ENCODE measurements at places on chromosomes 2 and 18. TPM values are rescaled to one million over a fixed set of nuclear protein-coding genes. Genes with fewer than 3 reads are reported as not detected.

DNA sequence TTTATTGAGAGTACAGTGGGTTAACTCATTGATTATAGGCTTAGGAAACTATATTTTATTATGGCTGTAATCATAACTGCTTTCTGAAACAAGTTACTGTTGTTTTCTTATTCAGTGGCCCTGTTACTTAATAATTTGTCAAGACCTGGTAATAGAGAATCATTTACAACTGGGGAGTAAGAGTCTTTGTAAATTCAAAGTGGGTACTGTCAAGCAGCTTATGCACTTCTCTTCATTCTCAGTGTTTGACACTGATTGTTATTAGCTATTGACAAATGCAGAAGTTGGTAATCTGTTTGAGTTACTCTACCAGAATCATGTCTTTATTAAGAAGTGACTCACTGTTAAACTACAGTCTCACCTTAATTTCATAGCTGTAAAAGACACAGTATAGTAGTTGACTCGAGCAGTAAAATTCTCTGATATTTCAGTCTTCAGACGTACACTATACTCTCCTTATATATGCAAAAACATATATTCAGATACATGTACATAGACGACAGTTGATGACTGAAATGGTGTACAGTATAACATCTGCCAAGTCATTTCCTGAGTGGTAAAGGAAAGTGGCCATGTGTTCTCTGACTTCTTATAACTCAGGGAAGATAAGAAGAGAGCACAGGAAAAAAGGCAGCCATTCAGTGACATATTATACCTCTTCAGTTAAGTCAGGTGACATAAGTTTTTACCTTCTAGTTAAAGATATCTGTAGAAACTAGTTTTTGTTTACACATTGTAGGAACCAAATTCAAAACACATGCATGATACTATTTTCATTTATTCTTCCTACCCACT, 36.0 kb upstream of the TTC27 start:
- no peaks in the 10 kb centered on the region for H3K36me3 ChIP-seq
- H3K4me3 ChIP-seq = no peak overlapping the region
- no peaks in the 10 kb centered on the region for H3K4me1 ChIP-seq
- no peaks in the 10 kb centered on the region for H3K27me3 ChIP-seq
- DNase-seq = no peak
- no peak overlapping the region for H3K27ac ChIP-seq

DNA sequence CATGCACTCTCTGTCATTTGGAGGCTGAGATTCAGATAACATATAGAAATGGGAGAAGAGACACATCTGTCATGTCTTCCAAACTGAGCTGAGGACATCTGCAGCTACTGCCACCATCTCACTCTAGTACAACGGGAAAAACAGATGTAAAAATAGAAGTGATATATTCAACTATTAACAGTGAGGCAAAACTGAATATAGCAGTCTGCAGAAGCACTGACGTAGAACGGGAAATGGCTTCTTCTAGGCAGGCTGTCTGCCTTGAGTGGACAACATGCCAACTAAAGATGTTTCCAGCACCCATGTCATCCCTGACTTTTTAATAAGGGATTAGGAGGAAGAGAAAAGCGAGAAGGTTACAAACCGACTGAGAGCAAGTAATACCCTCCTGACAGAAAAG, 51.6 kb downstream of the MRPL33 start:
- peaks cover 5% of the 10 kb centered on the region for H3K36me3 ChIP-seq
- no peaks in the 10 kb centered on the region for H3K4me1 ChIP-seq
- H3K27me3 ChIP-seq = no peaks in the 10 kb centered on the region
- DNase-seq = no peak
- no peak overlapping the region for H3K4me3 ChIP-seq
- H3K27ac ChIP-seq = no peak overlapping the region

DNA sequence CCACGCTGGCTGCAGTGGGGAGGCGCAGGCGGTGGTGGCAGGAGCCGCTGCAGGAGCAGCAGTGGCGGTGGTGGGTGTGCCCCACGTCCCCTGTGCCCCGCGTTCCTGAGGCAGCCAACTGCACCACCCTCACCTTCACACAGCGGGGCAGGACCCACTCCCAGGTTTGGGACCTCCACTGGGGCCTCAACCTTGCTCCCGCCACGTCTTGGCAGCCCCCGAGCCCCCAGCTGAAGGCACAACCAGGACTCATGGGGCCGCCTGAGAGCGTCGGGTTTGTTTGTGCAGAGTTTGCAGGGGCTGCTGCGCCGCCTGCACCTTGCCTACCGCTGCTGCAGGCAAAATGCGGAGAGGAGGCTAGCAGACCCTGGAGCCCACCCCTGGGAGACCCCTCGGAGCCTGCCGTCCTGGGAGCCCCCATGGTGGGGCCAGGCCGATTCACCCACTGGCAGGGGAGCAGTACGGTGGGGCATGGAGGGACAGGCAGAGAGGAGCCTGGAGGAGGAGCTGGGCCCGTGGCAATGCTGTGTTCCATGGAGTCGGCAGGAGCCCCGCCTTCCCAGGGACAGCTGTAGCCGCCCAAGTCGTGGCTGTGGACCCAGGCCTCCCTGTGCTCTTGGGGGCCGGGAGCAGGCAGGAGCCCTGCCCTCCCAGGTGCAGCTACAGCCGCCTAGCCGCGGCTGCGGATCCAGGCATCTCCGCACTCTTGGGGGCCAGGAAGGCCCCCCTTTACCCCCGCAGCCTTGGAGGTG, 14.7 kb upstream of the EML6 start:
- H3K36me3 ChIP-seq = no peaks in the 10 kb centered on the region
- no peaks in the 10 kb centered on the region for H3K27me3 ChIP-seq
- H3K4me1 ChIP-seq = no peaks in the 10 kb centered on the region

The ANKRD36B gene
- 34.0 TPM for total RNA-seq

GRCh38 chr2:67076239-67076624, 320.9 kb upstream of the ETAA1 start:
- no peak overlapping the region for H3K4me3 ChIP-seq
- no peaks in the 10 kb centered on the region for H3K36me3 ChIP-seq
- H3K27ac ChIP-seq = no peak overlapping the region
- no peak for DNase-seq

- H3K4me1 ChIP-seq = peaks cover 12% of the 10 kb centered on the region
- peaks cover 33% of the 10 kb centered on the region for H3K36me3 ChIP-seq
- H3K27me3 ChIP-seq = no peaks in the 10 kb centered on the region
- H3K27ac ChIP-seq = no peak overlapping the region
- DNase-seq = no peak
- no peak overlapping the region for H3K4me3 ChIP-seq
Observed at GRCh38 chr2:10322973-10323372, 20.3 kb downstream of the HPCAL1 start.

DNA sequence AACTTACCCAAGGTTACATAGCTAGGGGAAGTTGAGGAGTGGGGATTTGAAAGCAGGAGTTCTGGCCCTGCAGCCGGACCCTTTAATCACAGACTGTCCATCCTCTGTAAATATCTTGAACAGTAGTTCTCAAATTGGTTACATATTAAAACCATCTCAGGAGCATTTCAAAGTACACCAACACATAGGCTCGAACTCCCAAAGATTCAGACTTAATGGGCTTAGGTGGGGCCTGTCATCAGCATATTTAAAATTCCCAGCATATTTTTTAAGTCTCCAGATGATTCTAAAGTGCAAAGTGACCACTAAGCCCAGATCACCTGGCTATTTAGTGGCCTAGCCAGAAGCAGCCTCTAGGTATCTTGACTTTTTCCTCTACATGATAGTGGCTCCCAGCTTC, 192.2 kb downstream of the ZNF385B start:
- no peak for DNase-seq
- H3K27me3 ChIP-seq = no peaks in the 10 kb centered on the region
- H3K36me3 ChIP-seq = no peaks in the 10 kb centered on the region
- no peaks in the 10 kb centered on the region for H3K4me1 ChIP-seq
- no peak overlapping the region for H3K4me3 ChIP-seq

DNA sequence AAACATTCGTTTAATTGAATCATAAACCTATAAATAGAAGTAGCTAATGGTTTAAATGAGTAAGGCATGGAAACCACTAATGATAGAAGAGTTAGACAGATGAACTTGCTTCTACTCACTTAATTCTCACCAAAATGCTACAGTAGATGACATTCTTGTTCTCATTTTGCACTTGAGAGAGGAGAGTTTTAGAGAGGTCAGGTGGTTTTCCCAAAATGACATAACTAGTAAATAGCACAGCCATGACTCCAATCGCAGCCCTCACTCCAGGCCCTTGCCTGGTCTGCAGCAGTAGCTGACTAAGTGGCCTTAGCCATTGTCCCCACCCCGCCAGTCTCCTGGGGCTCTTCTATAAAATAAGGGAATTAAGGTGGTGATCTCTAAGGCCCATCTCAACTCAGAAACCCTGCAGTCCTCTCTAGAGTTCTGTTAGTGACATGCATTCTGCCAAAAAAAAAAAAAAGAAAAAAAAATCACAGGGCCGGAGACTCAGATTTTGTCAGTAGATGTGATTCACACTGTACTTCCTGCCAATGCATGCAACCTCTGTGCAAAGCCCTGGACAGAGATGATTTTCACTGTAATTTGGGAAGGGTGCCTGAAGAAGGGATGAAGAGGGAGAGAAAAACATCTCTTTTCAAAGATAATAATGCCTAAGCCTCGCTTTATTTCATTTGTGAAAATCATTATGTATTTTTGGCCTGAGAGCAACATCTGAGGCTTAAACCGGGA, 221.8 kb downstream of the ANAPC1 start:
- H3K4me1 ChIP-seq = peaks cover 49% of the 10 kb centered on the region
- H3K4me3 ChIP-seq = no peak overlapping the region
- H3K27ac ChIP-seq = peak overlapping the region; percentile 100
- peak; percentile 41 for DNase-seq
